LHCN-M2 (cell line): ENCODE measurements at places on chromosomes 5 and 9. TPM values are rescaled to one million over a fixed set of nuclear protein-coding genes. Genes with fewer than 3 reads are reported as not detected.

Gene TRPM6
- not detected in 2 replicates for total RNA-seq

Gene FOXD4L4
- total RNA-seq, result 0.06 and 0.17 TPM in 2 replicates

Gene EXD3
- 4.0 and 6.5 TPM in 2 replicates for total RNA-seq

Gene ADAMTS19
- total RNA-seq, result not detected in 2 replicates

Gene TOR1A
- 78.1 and 82.1 TPM in 2 replicates for total RNA-seq

Gene DMGDH
- 0.13 and 0.17 TPM in 2 replicates for total RNA-seq

Gene SLC6A7
- not detected in 2 replicates for total RNA-seq

Gene PNPLA7
- 0.17 and 0.26 TPM in 2 replicates for total RNA-seq

Gene CAMK4
- total RNA-seq, result 0.06 and 0.52 TPM in 2 replicates
